ENCODE measurements at places on chromosomes 2 and 18. TPM values are rescaled to one million over a fixed set of nuclear protein-coding genes. Genes with fewer than 3 reads are reported as not detected.

The CCDC68 gene
- total RNA-seq: 2.0 TPM

The MOGAT1 gene
- total RNA-seq: not detected

The SIX2 gene
- 11.4 TPM for total RNA-seq

The SGPP2 gene
- not detected for total RNA-seq

The ANKRD62 gene
- not detected for total RNA-seq

The TMEM37 gene
- total RNA-seq: 0.20 TPM

The LRATD1 gene
- total RNA-seq: 0.37 TPM

The PLCL1 gene
- total RNA-seq: 0.37 TPM

The COL3A1 gene
- 1,584 TPM for total RNA-seq

The FZD7 gene
- total RNA-seq: 7.0 TPM

The CRYGD gene
- not detected for total RNA-seq

The HOXD4 gene
- total RNA-seq: 2.0 TPM

The TNFAIP6 gene
- 23.5 TPM for total RNA-seq

The DSC2 gene
- not detected for total RNA-seq

The SPDYA gene
- total RNA-seq: 0.59 TPM

The CFAP65 gene
- 0.20 TPM for total RNA-seq

The PDE1A gene
- 0.39 TPM for total RNA-seq

The LGALSL gene
- total RNA-seq: 2.9 TPM

The OTOF gene
- under 0.01 TPM for total RNA-seq

The SNORC gene
- 0.98 TPM for total RNA-seq

The ZNF407 gene
- total RNA-seq: 17.8 TPM

The ERMN gene
- not detected for total RNA-seq

The KIF5C gene
- 0.20 TPM for total RNA-seq

The TSGA10 gene
- 2.6 TPM for total RNA-seq

The ZC3H6 gene
- total RNA-seq: 2.7 TPM

The RNU2-63P gene
- total RNA-seq: 275 TPM

The GPR39 gene
- 16.4 TPM for total RNA-seq

The CHN1 gene
- total RNA-seq: 28.3 TPM

The ZSWIM2 gene
- not detected for total RNA-seq

The IMP4 gene
- 116 TPM for total RNA-seq

All from subcutaneous preadipocyte (primary cell).